CD4-positive, alpha-beta T cell treated with Interleukin-6 at 100 ng/mL for 8 hours (primary cell): ENCODE measurements at places on chromosomes 2 and 18.

DNA sequence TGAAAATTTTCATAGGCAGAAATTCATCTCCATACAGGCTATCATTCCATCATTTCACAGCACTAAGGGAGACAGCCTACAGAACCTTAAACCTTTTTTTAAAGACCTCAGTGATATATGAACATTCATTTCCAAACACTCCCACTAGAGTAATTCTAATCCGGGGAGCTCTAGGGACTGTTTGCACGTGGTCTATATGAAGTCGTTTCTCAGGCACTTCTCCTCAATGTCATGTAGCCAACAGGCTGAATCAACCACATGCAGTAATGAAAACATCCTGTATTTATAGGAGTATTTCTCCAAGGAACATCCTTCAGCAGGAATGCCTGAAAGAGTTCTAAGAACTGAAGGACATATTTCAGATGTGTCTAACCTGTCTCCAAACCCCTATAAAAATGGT is 97.3 kb upstream of the CREB1 start:
- DNase-seq, result no peak

GRCh38 chr18:3995476-3996102 is 459.5 kb downstream of the DLGAP1 start:
- peak; percentile 40 for DNase-seq

GRCh38 chr18:36186461-36187192 is 670 bp upstream of the MOCOS start:
- no peak for DNase-seq

GRCh38 chr18:78406743-78407465 is 572.7 kb upstream of the SALL3 start:
- DNase-seq, result no peak

GRCh38 chr2:213545481-213545880 is 261.2 kb downstream of the SPAG16 start:
- no peak for DNase-seq

DNA sequence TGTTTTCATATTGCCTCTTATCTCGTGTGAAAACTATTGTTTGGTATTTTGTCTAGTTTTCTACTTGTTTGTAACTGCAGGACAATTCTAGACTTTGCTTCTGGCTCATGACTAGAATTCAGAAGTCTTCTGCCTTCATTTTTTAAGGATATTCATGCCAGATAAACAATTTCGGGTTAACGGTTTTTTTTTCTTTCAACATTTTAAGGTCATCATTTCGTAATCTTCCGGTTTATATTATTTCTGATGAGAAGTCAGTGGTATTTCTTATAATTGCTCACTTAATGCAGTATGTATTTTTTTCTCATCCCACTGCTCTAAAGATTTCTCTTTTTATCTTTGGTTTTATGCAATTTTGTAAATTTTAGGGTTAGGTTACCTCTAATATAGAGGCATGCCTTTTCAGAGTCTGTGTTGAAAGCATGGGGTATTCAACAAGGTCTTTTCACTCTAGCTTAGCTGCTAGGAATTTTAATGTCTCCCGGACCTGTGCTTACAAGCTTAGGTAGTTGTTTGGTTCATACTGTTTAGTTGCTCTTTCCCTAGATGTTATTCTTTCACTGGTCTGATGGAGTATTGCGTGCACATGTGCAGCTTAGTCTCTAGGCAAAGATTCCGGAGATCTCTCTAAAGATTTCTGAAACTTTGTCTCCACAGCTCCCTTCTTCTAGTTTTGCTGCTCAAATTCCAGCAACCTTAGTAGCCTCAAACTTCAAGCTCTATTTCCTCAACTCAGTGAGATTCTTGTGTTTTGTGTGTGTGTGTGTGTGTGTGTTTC is 198.1 kb downstream of the MCFD2 start:
- no peak for DNase-seq

DNA sequence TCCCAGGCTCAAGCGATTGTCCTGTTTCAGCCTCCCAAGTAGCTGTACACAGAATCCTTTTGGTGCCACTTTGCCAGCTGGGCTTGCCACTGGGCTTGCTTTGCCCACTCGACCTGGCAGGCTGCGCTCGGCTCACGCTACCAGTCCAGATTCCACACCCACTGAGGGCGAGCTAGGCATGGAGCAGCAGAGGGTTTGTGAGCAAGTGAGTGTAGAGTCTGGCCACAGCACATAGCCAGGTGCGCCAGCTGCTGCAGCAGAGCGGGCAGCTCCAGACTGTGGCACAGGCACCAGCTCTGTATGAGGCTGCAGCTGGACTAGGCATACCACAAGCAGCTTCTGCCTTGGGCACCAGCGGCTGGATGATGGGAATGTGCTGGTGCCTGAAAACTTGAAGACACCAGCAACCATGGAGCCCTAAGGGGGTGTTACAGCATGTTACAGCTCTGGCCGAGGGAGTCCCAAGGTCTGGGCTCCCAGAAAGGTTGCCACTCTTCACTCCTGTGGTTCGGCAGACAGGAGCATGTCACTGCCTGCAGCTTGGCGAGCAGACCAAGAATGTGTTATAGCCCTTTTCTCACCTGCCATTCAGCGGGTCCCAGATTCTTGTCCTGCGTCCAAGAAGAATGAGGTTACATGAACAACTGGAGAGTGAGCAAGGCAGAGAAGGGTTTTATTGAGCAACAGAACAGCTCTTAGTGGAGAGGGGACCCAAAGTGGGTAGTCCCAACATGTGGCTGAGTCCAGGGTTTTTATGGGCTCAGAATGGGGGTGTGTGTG is 12.9 kb downstream of the SMARCAL1 start:
- DNase-seq, result no peak

GRCh38 chr2:137823196-137823595 is 141.1 kb upstream of the HNMT start:
- no peak for DNase-seq

GRCh38 chr2:49067971-49068370 is 86.3 kb downstream of the FSHR start:
- no peak for DNase-seq

DNA sequence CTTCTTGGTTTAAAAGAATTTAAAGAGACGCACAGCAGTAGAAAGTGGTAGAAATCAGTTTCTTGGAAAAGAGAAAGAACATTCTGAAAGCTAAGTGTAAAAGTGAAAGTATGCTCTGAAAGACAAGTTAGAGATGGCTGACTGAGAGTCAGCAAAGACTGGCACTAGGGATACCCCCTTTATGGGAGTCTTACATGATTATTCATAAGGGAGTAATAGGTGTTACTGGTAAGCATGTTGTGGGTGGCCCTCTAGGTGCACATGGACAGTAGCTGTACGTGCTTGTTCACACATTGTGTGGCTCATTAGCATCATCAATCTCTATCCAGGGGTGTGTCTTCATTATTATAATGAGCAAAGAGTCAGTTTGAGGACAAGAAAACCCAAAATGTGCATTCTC is 816.2 kb downstream of the CBLN2 start:
- DNase-seq, result no peak

GRCh38 chr2:142980246-142981068 is 103.0 kb downstream of the KYNU start:
- DNase-seq, result no peak

DNA sequence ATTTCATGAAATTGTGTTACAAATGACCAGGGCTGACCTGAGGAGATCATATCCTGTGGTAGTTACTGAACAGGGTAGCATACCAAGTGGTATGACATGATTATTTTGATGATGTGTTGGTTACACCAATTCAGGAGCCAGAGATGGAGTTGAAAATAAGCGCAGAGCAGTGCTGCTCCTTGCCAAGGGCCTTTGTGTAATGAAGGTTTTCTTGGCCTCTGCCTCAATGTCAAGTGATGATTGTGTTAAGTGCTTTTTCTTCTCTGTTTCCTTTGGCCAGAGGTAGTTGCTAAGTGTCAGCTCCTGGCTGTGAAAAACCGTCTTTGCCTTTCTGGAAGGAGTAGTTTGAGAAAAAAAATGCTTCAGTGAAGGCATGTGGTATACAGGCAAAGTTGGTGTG is 131.2 kb downstream of the CERS6 start:
- DNase-seq, result no peak

DNA sequence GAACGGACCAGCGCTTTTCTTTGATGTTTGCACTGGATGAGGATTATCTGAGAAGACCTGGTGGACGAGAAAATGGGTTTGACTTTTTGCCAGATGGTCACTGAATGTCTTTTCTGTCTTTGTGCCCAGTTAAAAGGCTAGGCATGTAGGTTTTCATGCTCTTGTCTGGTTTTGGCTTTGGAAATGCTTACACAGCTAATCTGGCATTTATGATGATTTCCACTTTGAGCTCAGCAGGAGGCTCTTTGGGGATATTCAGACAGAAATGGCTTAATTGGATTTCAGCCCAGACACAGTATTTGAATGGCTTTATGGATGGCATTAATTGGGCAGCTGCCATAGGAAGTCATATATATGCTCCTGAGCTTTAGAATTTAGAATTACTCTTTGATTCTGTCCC is 59.6 kb downstream of the NCK2 start:
- no peak for DNase-seq

DNA sequence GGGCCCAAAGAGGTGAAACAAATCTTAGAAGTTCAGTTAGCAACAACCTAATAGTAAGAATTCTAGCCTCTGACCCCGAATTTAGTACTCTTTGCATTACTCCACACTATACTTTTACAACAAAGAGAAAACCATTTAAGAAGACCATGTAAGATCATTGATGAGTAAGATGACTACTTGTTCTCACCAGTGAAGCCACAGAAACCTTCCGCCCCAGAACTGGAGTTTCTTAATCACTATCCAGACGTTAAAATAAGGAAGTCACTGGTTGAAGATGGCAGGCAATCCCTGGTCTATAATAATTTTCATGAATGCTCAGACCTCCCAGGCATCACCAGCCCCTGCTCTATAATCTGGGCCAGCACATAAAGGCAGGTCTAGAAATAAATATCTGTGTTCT is 95.0 kb downstream of the TMEM163 start:
- no peak for DNase-seq

DNA sequence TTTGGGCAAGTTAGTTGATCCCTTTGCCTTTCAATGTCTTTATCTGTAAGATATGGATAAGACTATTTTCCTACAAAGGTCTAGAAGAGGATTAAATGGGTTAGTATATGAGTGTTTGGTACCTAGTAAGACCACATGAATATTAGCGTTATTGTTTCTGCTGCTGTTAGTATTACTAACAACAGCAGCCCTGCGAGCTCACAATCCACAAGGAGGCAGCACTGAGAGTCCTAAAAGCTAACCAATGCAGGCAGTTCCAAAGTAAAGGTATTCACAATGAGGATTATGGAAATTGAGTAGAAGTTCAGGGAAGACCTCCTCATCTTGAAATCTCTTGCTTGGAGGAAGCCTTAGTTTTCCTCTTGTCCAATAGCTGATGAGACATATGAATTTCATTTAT is 248.9 kb downstream of the TDRD15 start:
- no peak for DNase-seq

- DNase-seq, result no peak
Measured at GRCh38 chr2:237491515-237492118, 4.6 kb downstream of the MLPH start.

GRCh38 chr2:206983161-206983859 is 44.0 kb downstream of the CPO start:
- DNase-seq, result no peak

DNA sequence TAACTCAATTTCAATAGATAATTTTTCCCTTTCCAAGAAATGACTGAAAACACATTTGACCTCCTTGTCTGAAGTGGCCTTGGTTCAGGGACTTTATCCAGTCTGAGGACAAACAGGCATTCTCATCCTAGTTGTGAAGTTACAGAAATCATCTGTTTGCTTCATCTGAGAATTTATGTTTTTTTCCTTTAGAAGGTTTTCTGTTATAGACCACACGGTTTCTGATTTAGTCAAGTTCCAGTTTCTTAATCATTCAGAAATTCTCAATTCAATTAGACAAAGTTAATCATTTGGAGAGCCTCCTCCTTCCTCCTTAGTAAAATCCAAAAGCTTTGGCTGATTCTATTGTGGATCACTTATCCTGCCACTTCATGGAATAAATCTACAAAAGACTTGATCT is 60.9 kb downstream of the ICOS start:
- DNase-seq, result no peak

GRCh38 chr2:66253066-66253465 is 181.9 kb upstream of the MEIS1 start:
- DNase-seq, result no peak

DNA sequence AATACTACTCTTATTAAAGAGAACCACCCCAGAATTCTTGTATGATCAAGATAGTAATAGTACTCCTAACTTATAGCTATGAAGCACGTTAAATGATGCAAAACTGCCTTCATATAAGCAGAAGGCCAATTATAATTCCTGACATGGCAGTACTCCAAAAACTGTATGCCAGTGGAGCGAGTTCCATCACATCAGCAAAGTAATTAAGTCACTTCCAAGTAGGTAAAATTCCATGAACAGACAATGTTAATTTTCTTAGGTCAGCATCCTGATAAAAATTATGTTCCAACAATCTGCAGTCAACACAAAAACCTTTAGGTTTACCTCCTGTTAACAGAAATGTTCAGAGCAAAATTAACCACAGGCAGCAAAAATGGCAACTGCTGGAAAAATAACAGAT is 136.7 kb downstream of the CDH2 start:
- DNase-seq, result no peak

DNA sequence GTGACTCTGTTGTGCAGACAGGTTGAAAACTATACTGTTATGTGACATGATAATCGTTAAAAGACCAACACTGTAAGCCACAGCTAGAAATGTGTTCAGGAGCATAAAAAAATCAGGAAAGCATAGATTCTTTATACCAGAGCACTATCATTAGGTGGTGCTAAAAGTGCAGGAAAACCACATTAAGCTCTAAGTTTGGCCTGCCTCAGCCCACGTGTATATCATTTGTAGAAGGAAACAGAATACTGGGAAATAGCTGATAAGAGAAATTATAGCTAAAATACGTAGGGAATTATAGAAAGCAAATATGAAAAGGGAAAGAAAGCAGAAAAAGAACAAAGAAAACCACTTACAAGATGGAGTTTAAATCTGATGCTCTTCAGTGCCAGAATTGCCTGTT is 26.5 kb upstream of the C2orf74 start:
- DNase-seq, result no peak

DNA sequence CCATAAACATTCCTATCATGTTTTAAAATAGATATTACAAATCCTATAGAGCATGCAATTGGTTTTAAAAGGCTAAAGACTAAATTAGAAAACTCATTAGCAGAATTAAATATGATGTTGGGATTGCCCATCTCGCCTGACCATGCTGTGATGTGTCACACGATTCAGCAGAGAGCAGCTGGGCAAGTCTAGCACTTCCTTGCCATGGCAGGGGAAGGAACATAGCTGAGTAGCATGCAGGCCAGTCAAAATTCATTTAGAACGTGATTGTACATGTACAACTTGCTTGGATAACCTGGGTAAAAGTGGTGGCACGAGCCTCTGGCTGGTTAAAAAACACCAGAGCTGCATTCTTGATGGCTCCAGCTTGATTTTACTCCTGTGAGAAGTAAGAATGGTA is 81.3 kb downstream of the SCN3A start:
- DNase-seq, result no peak
